Activated CD8-positive, alpha-beta memory T cell treated with anti-CD3 and anti-CD28 coated beads for 36 hours (primary cell): ENCODE measurements at places on chromosomes 7 and 10. TPM values are rescaled to one million over a fixed set of nuclear protein-coding genes. Genes with fewer than 3 reads are reported as not detected.

Gene LBX1
- total RNA-seq: not detected

Gene TEX36
- total RNA-seq: not detected

Gene MTPN
- 144 TPM for total RNA-seq

Gene AZGP1
- not detected for total RNA-seq

Gene LEP
- not detected for total RNA-seq

Gene GATA3
- 31.1 TPM for total RNA-seq

Gene SLC18A3
- total RNA-seq: not detected

Gene AUTS2
- total RNA-seq: 3.4 TPM

Gene VSTM4
- 0.06 TPM for total RNA-seq

Gene ATP6V0A4
- not detected for total RNA-seq

Gene DLX5
- total RNA-seq: not detected

Gene ATOH7
- not detected for total RNA-seq

Gene ST8SIA6
- total RNA-seq: not detected

Gene SH2D4B
- total RNA-seq: 0.11 TPM

Gene MINDY4
- 3.2 TPM for total RNA-seq

Gene PALD1
- total RNA-seq: 0.55 TPM

Gene EVX1
- total RNA-seq: not detected

Gene LRRC4
- total RNA-seq: not detected
